ENCODE measurements at places on chromosomes 5 and 9. TPM values are rescaled to one million over a fixed set of nuclear protein-coding genes. Genes with fewer than 3 reads are reported as not detected.

DNA sequence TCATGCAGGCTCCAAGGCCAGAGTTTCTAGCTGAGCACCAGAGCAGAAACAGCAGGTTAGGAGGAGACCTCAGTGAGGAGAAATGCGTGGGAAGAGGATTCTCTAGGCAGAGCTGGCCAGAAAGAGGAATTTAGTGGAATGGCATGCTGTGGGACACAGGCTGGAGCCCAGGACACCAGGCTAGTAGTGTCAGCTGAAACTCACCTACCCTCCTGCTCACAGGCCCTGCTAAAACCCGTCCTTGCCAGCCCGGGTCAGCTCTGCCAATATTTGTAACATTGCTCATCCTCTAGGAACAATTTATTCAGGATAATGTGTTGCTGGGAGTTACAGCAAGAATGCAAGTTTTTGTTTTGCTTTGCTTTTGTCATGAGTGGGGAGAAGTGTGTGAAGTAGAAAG is 40.2 kb upstream of the AGXT2 start:
- no peaks in the 10 kb centered on the region for H3K27me3 ChIP-seq
- no peak for DNase-seq
- no peak overlapping the region for H3K27ac ChIP-seq
- no peak overlapping the region for H3K4me3 ChIP-seq

- H3K4me3 ChIP-seq, result no peak overlapping the region
- H3K36me3 ChIP-seq, result no peaks in the 10 kb centered on the region
- DNase-seq, result no peak
- H3K27ac ChIP-seq, result no peak overlapping the region
- no peaks in the 10 kb centered on the region for H3K27me3 ChIP-seq
These were observed 40.5 kb downstream of the ALG2 start for GRCh38 chr9:99181206-99181605.

- H3K27ac ChIP-seq, result no peak overlapping the region
- H3K27me3 ChIP-seq, result no peaks in the 10 kb centered on the region
- no peaks in the 10 kb centered on the region for H3K4me1 ChIP-seq
- no peak overlapping the region for H3K4me3 ChIP-seq
- DNase-seq, result no peak
- H3K36me3 ChIP-seq, result no peaks in the 10 kb centered on the region
These were observed 64.3 kb upstream of the MYO10 start for GRCh38 chr5:17000291-17000939.

Gene MCC
- 20.6 TPM for total RNA-seq

DNA sequence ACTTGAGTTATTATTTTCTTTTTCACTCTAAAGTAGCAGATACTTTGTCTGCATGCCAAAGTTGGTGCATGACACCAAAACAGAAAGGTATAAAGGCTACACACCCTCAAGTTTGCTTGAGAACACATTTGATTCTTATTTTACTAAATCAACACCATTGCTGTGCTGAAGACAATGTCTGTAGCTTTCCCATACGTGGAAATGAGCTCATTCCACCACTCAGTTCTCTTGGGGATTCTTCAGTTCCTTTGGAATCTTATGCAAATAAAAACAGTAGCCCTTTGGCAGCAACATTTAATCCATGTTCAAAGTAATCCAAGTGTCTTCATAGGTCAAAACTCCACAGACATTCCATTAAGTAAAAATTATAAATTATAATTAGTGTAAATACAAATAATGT is 264.9 kb downstream of the TLE1 start:
- DNase-seq, result no peak
- no peak overlapping the region for H3K27ac ChIP-seq
- H3K4me3 ChIP-seq, result no peak overlapping the region
- no peaks in the 10 kb centered on the region for H3K27me3 ChIP-seq
- H3K36me3 ChIP-seq, result no peaks in the 10 kb centered on the region

Gene CCNI2
- 1.1 TPM for total RNA-seq
